ENCODE measurements at places on chromosomes 5 and 9.
A peak's percentile ranks its signal among the peaks of the same experiment; 100 is the strongest.

DNA sequence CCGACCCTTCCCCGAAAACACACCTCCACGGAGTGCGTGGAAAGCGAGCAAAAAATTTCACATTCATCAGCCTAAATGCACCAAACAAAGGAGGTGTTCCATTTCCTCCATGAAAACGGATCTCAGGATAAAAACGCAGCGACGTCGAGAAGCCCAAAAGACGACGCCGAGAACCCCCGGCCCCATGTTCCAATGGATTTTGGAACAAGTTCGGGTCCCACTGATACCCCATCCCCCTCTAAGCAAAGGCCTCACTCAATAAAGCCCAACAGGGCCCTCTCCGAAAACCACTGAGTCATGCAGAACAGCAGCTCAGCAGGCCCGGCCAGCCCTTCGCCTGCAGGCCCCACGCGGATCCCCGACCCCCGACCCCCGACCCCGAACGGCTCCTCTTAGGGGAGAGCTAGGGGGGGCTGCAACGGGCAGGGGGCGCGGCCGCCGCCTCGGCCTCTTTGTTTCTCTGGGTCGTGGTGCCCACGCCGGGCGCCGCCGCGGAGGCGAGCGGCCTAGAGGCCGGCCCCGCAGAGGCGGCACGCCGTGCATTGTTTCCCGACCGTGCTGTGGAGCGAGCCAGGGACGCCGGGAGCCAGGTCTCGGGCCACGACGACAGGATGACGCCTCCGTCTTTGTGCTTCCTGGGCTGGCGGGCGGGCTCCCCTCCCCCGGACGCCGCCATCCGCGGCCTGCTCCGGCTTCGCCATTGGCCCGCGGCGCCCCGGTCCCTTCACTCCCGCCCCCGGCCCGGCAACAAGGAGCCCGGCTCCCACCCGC is 915 bp downstream of the ZFAND5 start:
- DNase-seq = peak; percentile 36

DNA sequence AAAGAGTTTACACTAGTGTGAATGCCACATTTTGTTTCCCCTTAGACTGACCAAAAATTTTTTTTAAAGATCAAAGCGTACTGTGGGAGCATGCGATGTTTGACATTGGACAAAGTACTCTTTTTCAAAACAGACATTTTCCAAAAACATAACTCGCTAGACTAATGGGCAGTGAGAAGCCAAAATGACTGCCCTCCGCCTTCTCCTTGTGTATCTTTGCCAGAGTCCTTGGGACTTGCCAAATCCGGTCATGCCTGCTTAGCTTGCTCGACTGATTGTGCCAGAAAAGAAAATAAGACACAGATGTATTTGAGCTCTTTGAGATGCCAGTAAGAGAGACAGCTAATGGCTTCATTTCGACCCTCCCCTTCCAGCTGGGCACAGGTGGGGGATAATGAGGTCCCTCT is 157.5 kb downstream of the MAPKAP1 start:
- DNase-seq = no peak

- DNase-seq = no peak
These were observed 58.1 kb downstream of the ALDH7A1 start for GRCh38 chr5:126536874-126537273.

DNA sequence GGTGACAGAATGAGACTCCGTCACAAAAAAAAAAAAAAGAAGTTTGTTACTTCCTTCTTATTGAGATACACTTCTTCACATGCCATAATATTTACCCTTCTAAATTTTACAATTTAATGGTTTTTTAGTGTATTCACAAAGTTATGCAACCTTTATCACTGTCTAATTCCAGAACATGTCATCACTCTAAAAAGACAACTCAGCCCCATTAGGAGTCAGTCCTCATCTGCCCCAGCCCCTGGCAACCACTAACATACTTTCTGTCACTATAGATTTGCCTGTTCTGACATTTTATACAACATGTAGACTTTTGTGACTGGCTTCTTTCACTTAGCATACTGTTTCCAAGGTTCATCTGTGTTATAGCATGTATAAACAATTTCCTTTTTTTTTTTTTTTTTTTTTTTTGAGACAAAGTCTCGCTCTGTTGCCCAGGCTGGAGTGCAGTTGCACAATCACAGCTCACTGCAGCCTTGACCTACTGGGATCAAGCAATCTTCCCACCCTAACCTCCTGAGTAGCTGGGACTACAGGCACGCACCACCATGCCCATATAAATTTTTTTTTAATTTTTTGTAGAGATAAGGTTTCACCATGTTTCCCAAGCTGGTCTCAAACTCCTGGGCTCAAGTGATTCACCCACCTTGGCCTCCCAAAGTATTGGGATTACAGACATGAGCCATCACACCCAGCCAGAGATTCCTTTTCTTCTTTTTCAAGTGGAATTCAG is 18.0 kb downstream of the AQP3 start:
- no peak for DNase-seq

DNA sequence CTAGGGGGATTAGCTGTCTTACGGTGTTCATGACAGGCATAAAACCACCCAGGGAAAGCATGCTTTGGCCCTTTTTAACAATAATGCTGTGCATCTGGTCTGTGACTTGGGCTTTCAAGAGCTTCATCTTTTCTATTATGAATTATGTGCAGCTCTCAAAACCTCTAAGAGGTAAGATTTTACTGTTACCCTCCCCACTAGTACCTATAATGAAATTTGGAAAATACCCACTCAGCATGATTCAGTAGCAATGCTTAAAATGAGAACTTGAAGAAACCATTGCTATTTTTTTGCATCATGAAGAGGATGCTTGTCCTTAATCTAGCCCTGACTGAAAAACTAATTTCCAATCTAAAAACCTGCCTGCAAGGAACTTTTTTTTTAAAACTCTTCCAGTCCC is 5.8 kb upstream of the LHFPL2 start:
- no peak for DNase-seq

DNA sequence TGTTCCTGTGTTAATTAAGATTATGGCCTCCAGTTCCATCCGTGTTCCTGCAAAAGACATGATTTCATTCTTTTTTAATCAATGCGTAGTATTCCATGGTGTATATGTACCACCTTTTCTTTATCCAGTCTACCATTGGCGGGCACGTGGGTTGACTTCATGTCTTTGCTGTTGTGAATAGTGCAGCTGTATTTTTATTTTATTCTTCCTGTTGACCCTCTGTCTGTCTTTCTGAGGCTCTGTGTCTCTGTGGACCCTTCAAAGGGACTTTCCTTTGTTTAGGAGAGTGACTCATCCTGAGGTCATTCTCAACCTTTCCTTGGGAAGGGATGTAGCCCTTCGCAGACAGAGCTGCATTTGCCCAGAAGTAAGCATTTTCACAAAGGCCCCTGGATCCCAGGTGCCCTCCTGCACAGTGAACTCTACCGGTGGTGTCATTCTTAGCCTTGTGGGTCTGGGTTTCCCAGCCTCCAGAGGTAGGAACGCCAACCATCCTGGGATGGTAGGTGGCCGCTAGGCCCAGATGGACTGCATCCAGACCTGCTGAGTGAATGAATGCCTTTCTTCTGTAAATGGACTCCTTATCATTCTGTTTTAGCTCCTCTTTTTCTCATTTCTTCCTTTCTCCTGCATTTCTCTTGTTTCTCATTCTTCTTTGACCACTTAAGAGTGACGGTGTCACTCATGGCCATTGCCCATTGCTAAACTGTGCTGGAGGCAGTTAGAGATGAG is 22.4 kb downstream of the TRIO start:
- DNase-seq = no peak
